H9 (cell line): ENCODE measurements at places on chromosomes 3 and 15. TPM values are rescaled to one million over a fixed set of nuclear protein-coding genes. Genes with fewer than 3 reads are reported as not detected.

- no peak overlapping the region for H3K4me3 ChIP-seq
- no peaks in the 10 kb centered on the region for H3K4me1 ChIP-seq
- H3K27ac ChIP-seq: no peak overlapping the region
- H3K36me3 ChIP-seq: peaks cover 43% of the 10 kb centered on the region
These were observed 34.8 kb downstream of the RBPMS2 start for GRCh38 chr15:64740311-64741170.

DNA sequence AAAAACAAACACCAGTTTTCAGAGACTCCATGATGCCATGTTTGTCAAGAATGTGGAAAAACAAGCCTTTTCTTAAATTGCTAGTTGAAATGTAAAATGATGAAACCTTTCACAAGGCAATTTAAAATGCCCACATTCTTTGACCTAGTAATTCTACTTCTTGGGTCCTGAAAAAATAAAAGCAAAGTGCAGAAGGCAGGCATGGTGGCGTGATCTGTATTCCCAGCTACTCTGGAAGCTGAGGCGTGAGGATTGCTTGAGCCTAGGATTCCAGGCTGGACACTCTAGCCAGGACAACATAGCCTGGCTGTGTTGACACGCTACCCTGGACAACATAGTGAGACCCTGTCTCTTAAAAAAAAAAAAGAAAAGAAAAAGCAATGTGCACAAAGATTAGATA is 4.3 kb upstream of the MORF4L1 start:
- DNase-seq: no peak
- H3K4me1 ChIP-seq: no peaks in the 10 kb centered on the region
- H3K36me3 ChIP-seq: no peaks in the 10 kb centered on the region
- no peak overlapping the region for H3K4me3 ChIP-seq

- H3K27ac ChIP-seq: no peak overlapping the region
- peaks cover 3% of the 10 kb centered on the region; the same call in 1 of the 2 replicates for H3K4me1 ChIP-seq
- no peak for DNase-seq
- H3K27me3 ChIP-seq: no peaks in the 10 kb centered on the region
- H3K4me3 ChIP-seq: no peak overlapping the region
These were observed 3.9 kb downstream of the MAPKAPK3 start for GRCh38 chr3:50620820-50621219.

The GOLGA6L7 gene
- total RNA-seq: not detected in 2 replicates

- no peak for DNase-seq
- no peaks in the 10 kb centered on the region for H3K4me1 ChIP-seq
- no peaks in the 10 kb centered on the region; the same call in 1 of the 2 replicates for H3K36me3 ChIP-seq
- no peak overlapping the region for H3K4me3 ChIP-seq
These were observed 65.4 kb upstream of the ZNF148 start for GRCh38 chr3:125440559-125440955.

DNA sequence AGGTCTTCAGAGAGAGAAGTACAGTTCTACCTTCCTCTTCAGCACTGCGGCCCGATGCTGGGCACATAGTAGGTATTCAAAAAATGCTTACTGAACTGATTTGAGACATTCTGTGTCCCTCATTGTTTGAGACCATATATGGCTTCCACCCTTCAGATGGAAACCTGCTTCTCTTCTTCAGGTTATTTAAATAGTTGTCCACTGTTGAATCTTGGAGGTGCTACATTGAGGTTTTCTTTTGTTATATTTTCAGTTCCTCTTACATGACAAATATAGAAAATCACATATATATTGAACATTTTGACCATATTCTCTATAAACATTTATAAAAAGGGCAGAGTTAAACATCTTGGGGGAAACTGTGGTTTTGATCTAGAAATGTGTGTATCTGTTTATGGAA is 200.2 kb upstream of the LRRC3B start:
- no peaks in the 10 kb centered on the region for H3K4me1 ChIP-seq
- DNase-seq: no peak
- no peaks in the 10 kb centered on the region for H3K27me3 ChIP-seq
- no peak overlapping the region for H3K4me3 ChIP-seq

DNA sequence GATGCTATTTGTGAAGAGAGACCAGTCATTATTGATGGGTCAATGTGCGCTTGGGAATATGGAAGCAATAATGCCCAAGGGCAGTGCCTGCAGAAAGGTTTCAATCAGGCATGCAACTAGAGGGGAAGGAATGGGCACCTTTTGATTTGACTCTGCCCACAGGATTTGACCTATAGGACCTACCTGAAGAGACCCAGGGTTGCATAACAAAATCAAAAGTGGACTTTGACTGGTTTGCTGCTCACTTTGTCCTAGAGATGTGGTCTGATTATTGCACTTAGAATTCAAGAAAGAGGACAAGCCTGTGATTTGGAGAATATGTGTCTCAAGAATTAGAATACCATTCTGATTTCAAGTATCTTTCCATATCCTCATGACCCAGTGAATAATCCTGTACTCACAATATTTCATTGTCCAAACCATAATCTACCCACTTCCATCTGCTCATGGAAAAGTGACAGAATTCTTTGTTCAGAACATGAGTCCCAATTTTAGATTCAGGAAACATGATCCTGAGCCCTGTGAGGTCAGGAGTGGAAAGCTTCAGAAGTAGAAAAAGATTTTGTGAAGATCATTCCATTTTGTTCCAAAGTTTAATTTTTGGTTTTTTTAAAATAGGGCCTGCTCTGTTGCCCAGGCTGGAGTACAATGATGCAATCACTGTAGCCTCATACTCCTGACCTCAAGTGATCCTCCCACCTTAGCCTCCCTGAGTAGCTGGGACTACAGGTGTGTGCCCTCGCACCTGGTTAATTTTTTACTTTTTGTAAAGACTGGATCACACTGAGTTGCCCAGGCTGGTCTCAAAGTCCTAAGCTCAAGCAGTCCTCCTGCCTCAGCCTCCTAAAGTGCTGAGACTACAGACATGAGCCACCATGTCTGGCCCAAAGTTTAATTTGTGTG is 151.3 kb upstream of the NR2E3 start:
- DNase-seq: no peak
- no peaks in the 10 kb centered on the region for H3K36me3 ChIP-seq
- H3K27me3 ChIP-seq: no peaks in the 10 kb centered on the region
- H3K27ac ChIP-seq: no peak overlapping the region

- DNase-seq: no peak
- H3K4me1 ChIP-seq: no peaks in the 10 kb centered on the region; the same call in 1 of the 2 replicates
- H3K27ac ChIP-seq: no peak overlapping the region
- H3K27me3 ChIP-seq: no peaks in the 10 kb centered on the region
These were observed 100.8 kb downstream of the DTWD1 start for GRCh38 chr15:49721621-49722020.

The ROPN1 gene
- total RNA-seq: not detected in 2 replicates

The ACTRT3 gene
- 5.9 and 6.1 TPM in 2 replicates for total RNA-seq

The ALS2CL gene
- 4.9 and 5.0 TPM in 2 replicates for total RNA-seq

The ZNF80 gene
- not detected in 2 replicates for total RNA-seq

DNA sequence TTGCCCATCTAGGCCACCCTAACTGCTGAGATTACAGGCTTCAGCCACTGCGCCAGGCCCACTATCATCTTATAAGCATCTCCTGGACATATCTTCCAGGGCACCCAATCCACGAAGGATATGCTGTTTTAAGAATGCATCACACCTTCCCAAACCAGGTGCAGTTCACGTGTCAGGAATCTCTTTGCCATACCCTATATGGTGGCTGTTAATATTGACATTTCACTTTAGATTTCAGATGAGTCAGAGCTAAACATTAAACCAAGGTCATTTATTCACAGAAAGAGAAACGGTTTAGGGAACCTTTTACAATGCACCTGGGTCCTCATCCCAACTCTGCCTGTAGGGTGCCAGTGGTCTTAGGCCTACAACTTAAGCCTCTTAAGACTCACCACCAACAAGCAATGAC is 85.7 kb downstream of the TBL1XR1 start:
- peaks cover 3% of the 10 kb centered on the region; the same call in 1 of the 2 replicates for H3K4me1 ChIP-seq
- no peak overlapping the region for H3K4me3 ChIP-seq
- H3K36me3 ChIP-seq: peaks cover 7% of the 10 kb centered on the region; the same call in 1 of the 2 replicates
- H3K27ac ChIP-seq: no peak overlapping the region

- no peak for DNase-seq
- no peak overlapping the region for H3K27ac ChIP-seq
- no peaks in the 10 kb centered on the region for H3K27me3 ChIP-seq
- H3K4me1 ChIP-seq: no peaks in the 10 kb centered on the region; the same call in 1 of the 2 replicates
- no peaks in the 10 kb centered on the region for H3K36me3 ChIP-seq
- no peak overlapping the region for H3K4me3 ChIP-seq
These were observed 51.0 kb downstream of the ALCAM start for GRCh38 chr3:105417525-105418289.

The SLC2A2 gene
- not detected in 2 replicates for total RNA-seq
